ENCODE measurements at places on chromosomes 11 and 22.

GRCh38 chr11:13720940-13721339, 52.5 kb downstream of the FAR1 start:
- DNase-seq: no peak

GRCh38 chr11:65851083-65851579, 6.8 kb downstream of the CFL1 start:
- DNase-seq: no peak

DNA sequence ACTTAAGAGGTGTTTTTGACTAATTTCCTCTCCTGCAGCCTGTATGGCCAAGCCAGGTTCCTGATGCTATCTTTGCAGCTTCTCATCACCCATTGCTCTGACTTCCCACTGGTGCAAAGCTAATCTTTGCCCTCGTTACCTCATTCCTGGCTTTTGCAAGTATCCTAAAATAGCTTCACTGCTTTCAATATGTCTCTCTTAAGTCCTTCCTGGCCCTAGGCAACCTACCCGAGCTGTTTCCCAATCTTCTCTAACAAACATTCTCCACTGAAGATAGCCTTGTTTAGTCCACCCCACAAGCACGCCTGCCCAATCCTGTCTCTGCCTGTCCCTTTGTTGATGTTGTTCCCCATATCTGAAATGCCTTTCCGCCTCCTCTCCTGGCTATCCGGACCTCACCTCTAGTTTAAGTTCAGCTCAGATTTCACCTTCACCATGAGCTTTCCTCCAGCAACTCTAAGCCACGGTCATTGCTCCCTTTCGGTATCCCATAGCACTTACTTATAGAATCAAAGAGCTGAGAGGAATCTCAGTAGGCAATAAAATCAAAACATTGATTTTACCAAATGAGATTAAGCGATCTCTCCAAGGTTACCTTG, 30.1 kb upstream of the CECR2 start:
- DNase-seq: no peak

DNA sequence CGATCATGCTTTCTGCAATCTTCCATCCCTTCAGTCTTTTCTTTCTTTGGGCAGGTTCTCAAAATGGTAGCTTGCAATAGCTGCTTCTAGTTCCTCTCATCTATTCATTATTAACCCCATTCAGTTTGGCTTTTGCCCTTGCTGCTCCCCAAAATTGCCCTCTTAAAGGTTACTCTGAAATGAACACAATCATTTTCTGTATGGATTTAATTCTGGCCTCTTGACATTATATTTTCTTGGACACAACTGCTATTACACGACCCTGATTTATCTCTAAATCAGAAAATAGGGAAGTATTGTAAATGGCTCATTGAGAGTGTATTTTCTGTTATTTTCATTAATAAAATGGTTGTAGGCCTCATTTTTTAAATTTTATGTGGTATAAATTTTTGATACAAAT, at the start of gene ANGPTL5:
Gene ANGPTL5, minus strand, starts transcription at position 101 of the 400 bp plus-strand sequence. CDS start 8,613 bp downstream, outside the sequence.
- DNase-seq: no peak

DNA sequence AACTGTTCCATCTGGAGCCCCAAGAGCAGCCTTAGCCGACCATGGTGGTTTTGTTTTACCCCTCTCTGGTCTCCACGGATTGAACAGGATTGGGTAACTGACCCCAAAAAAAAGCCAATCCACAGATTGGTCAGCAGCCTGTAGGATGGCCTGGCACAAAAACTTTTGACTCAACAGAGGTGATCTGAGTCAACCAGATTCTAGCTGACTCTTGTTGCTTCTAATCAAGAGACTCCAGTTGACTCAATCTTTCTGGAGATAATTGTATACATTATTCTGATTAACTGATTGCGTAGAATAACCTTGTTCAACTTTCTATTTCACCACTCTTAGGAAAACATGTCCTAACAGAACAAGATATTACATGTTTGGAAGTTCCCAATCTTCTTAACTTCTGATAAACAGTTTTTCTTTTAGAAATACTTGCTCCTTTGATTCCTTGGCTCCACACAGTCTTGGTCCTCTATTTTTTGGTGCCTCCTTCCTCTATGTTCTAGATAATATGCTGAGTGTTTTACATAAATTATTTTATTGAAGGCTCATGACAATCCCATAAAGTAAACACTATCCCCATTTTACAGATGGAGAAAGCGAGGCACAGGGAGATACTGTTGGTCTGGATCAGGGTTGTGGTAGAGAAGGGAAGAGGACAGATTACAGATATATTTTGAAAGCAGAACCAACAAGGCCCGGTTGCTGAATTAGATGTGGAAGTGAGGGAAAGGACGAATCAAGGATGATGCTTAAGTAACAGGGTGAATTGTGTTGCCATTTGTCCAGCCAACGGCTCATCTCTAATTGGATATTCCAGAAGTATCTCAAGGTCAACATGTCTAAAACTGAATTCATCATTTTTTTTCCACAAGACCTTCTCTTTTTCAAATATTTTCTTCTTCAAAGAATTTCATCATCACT, 11.5 kb upstream of the ZC3H12C start:
- no peak for DNase-seq

DNA sequence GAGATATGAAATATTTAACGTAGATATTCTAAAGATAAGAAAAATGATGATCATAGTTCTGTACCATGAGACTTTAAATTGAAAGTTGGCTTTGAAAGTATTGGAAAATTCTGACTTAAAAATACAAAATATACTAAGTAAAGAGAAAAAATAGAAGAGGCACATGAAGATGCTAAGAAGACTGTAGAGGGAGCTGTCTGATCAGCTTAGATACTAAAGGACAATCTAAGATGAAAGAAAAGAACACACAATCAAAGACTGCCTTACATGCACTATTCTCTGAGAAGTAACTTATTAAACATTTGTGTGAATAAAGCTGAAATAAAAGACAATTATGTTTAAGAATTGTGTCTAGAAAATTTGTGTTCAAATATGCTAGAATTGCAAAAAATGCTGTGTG, 55.1 kb downstream of the RBMXL2 start:
- DNase-seq: no peak

DNA sequence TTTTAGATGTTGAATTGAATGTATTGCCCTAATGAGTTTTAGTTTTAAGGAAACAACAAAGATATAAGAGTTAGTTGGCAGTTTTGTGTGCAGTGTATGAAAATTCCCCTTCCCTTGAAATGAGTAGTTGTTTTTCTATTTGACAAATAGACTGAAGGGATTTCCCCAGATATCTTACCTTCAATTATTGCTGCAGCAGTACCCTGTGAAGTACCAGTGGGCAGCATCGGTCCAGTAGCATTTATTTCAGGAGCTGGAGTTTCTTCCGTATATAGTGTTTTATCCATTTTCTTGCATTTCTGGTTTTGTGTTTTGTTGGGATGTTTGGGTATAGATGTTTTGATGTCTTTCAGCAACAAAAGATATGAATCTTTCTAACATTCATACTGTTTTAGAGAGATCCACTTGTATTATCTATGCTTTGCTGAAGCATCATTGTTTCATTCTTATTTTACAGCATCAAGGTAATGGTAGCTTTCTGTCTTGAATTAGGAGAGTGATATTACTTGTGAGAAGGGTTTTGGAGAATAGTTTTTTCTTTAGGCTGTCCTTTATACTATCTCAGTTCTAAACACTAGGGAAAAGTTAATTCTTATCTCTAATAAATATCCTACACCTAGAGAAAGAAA, 7.4 kb downstream of the KMT2A start:
- peak; percentile 9 for DNase-seq

DNA sequence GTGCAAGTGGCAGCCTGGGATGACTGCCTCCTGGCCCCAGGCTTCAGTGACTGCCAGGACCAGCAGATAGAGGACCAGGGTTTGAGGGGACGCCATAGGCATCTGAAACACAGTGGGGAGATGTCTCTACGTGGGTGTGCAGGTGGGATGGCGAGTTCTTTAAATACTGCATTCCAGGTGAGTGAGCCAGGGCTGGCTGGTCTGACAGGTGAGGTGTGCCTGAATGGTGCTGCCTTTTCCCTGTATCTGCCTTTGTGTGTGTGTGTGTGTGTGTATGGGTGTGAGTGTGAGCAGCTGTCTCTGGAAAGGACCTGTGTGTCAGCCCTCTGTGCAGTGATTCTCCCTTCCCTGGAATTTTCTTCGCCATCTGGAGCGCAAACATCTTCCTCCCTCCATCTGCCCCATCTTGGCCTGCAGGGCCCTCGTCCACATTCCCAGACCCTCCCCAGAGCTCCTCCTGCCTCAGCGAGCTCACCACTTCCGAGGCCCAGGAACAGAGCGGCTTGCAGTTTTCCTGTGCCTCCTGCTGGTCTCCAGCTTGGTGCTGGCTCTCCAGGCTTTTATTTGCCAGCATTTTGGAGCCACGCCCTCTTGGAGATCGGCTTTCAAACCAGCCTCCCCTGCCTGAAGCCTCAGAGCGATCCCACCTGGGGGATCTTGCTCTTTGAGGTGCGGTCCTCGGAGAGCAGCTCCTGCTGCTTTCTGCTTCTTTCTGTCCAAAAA, at the start of gene GPHA2:
Gene GPHA2, minus strand, starts transcription at position 535 of the 723 bp plus-strand sequence. Its CDS starts 433 bp downstream, at position 102.
- no peak for DNase-seq

GRCh38 chr11:94740083-94741021, 27.8 kb upstream of the AMOTL1 start:
- no peak for DNase-seq

- DNase-seq: no peak
Measured at GRCh38 chr11:30984442-30984816, 385.1 kb downstream of the DCDC1 start.

- no peak for DNase-seq
Measured at GRCh38 chr22:20963201-20964052, 3.6 kb upstream of the AIFM3 start.

GRCh38 chr11:19087658-19088057, 27.1 kb upstream of the MRGPRX2 start:
- DNase-seq: no peak

DNA sequence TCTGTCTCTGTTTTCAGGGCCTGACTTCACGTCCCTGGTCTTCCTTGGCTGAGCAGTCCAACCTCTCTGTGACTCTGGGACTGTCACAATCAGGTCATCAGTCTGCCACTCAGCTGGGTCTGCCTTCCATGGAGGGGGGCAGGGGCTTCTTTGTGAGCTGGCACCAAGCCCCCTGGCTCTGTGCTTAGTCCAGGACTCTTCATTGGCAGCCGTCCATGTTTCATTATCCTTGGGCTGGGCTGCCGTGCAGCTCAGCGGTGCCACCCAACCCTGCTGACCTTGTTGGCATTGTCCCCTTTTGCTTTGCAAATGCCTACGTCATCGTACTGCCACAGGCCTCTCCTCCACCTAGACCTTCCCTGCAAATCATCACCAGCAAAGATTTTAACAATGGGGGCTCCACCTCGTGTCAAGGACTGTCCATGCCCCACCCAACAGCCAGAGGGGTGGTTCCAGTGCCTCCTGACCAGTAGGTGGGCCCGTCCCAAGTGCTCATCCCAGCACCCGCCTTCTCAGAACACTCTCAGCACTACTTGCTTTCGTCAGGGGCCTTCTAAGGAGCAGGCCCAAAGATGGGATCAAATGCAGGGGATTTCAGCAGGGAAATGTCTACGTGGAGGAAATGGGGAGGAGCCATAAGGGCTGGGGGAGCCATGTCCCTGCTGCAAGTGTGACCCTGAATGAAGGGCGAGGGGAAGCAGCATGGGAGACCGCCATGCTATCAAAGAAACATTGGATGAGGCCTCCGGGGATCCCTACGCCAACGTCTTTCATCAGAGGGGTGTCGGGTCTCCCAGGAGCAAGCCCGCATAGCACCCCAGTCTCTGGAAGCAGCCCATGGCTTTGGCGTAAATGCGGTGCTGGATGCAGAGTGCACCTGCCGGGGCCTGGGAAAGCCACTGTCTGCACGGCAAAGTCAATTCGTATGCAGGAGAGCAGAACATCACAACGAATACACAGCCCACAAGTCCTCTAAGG, 18.2 kb downstream of the KRTAP5-6 start:
- DNase-seq: no peak

DNA sequence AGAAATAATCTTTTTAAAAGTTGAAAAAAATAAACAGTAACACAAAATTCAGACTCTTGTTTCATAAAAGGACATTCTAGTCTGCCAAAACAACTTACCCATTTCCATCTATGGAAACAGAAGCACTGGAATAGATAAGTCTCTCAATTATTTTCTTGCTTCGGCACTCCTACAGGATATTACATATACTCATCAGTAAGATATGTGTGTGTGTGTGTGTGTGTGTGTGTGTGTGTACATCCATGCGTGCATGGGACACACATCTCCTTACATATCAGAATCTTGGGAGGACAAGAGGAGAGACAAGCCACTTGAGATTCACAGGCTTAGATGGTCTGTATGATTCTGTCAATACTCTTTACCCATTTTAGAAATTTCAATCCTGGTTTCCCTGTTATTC, 144.6 kb downstream of the ATG16L2 start:
- DNase-seq: no peak

GRCh38 chr11:34439610-34440198, 970 bp downstream of the CAT start:
- no peak for DNase-seq
